ENCODE measurements at places on chromosomes 11 and 22.

DNA sequence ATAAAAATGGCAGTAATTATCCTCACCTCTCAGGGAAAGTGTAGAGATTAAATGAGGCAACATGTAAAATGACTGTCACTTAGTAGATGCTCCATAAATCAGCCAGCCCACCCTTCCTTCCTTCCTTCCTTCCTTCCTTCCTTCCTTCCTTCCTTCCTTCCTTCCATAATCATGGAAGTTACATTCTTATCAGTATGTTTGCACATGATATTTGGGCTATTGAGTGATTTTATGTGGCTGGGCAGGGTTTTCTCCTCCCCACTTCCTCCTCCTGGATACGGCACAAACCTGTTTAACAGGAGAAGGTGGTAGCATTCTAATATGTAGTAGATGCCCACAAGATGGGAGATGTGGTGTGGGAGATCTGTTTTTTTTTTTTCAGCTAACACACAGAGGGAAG lies 11.9 kb downstream of the LYVE1 start:
- DNase-seq = no peak

GRCh38 chr11:1870326-1870696 lies 17.4 kb downstream of the LSP1 start:
- DNase-seq = no peak

DNA sequence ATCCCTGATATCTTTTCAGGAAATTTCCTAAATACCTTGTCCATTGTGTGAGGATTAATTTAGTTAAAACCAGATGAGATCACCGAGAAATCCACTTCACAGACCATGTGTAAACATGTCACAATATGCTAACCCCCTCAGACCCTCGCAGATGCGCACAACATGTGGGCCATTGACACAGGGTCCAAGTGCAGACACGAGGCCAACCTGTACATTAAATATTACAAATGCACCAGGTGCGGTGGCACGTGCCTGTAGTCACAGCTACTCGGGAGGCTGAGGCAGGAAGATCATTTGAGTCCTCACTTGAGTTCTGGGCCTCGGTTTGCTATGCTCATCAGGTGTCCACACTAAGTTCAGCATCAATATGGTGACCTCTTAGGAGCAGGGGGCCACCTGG lies 9.9 kb upstream of the TMPRSS4 start:
- no peak for DNase-seq

DNA sequence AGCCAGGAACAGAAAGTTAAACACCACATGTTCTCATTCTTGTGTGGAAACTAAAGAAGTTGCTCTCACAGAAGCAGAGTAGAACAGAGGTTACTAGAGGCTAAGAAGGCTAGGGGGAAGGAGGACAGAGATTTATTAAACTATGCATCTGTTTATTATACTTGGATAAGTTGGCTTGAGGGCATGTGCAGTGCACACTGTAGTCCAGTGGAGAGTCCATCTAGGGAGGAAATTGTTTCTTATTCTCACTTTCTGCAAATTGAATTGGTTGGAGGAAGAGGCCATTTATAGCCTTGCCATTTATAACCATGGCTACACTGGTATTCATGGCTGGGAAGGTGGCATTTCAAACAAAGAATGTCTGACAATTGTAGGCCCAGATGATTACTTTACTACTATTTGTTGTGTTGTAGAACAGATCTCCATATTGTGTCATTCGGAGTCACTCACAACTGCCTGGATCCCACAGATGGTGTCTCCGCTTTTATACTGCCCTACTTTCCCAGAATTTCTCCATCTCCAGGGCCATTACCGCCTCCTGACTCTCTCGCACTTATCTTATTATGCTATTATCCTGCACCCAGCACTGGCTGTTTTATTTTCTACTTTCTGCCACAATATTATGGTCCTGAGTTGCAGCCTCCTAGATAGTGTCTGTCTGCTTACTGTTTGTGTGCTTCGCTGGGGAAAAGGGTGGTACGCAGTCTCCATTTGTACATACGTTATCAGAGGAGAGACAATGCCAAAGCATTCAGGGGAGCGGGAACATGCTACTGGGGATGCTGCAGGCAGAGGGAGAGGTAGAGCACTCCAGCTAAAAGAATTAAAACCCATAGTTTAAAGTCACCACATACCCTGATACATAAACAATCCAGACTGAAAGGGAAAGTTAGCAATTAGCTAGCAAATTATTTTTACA lies 169.3 kb upstream of the BLID start:
- DNase-seq = no peak

- DNase-seq = no peak
These were observed 130.6 kb downstream of the ST3GAL4 start for GRCh38 chr11:126485986-126486635.

DNA sequence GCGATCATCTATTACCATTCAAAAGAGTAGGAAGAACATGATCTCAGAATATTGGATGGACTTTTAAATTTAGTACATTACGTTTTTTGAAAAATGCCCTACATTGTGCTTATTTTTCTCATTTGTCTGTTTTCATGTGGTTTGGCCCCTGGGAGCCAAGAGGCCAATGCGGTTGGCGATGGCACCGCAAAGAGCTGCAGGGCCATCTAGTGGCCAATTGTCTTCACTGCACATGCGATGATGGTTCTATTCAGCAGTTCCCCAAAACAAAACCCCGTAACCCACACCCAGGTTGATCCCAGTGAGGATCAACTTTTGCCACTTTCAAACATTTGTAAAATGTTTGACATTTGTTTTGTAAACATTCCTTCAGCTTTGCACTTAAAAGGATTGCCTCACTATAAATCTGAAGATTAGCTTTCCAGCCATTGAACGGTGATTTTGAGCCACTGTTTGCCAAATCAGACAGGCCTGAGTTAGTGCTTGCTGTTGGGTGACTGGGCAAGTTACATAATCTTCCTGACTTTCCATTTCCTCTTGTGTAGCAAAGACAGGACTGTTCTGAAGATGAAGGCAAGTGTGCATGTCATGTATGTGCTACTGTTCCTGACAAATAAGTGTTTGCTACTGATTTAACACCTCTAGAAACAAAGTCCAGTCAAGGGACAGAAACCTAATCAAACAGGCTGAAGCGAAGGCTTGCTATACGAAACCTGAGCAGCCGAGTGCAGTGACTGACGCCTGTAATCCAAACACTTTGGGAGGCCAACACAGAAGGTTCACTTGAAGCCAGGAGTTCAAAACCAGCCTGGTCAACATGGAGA lies 29.2 kb upstream of the XBP1 start:
- DNase-seq = peak; percentile 77

- DNase-seq = peak; percentile 49
These were observed 44.2 kb upstream of the SMTN start for GRCh38 chr22:31036671-31037550.

- no peak for DNase-seq
These were observed 28.4 kb upstream of the TTC12 start for GRCh38 chr11:113286009-113286408.

- no peak for DNase-seq
These were observed 4.2 kb downstream of the CHKA start for GRCh38 chr11:68116974-68117373.

GRCh38 chr11:26930518-26931247 lies 63.2 kb upstream of the FIBIN start:
- peak; percentile 77 for DNase-seq

DNA sequence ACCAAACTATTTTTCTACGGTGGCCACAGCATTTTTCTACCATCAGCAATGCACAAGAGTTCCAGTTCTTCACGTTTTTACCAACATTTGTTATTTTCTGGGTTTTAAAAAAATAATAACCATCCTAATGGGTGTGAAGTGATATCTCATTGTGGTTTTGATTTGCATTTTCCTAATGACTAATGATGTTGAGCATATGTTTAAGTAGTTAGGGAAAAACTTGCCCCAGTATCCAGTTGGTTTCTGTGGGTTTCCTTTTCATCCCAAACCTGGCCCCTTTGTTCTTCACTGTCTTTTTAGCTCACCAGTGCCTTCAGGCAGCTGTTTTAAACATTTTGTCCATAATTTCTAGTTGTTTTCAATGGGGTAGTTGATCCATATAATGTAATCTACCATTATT lies 14.7 kb upstream of the PTS start:
- DNase-seq = no peak

GRCh38 chr11:16440136-16440535 lies 83.8 kb upstream of the SOX6 start:
- DNase-seq = no peak

- DNase-seq = no peak
These were observed 56.2 kb downstream of the CASP12 start for GRCh38 chr11:104841973-104842525.

DNA sequence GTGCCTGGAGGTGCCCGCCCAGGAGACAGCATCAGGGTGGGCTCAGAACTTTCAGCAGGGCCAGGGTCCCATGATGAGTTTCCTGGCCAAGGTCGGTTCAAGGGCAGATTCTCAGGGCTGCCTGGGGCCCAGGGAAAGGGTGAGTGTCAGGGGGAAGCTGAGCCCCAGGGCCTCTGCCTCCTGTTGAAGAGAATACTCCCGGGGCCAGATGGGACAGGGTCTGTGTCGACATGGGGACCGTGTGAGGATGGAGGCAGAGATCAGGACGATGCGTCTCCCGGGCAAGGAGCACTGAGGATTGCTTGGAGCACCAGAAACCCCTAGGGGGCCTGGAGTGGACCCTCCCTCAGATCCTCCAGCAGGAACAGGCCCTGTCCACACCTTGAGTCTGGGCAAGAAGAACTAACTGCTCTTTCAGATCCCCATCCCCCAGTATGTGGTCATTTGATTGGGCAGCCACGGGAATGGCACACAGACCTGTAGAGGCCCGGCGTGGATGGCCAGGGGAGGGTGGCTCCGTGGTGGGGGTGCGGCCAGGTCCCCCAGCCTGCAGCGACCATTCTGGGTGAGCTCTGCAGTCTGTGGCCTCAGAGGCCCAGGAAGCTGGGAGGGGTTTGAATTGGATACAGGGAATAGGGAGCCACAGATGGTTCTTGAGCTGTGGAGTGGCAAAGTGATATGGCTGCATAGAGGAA lies 1078.7 kb downstream of the BRD1 start:
- no peak for DNase-seq

- DNase-seq = no peak
These were observed 202.5 kb downstream of the TRIM29 start for GRCh38 chr11:119935349-119935925.
